Smooth muscle cell of the umbilical artery (primary cell): ENCODE measurements at places on chromosomes 13 and 19. TPM values are rescaled to one million over a fixed set of nuclear protein-coding genes. Genes with fewer than 3 reads are reported as not detected.

The ERICH6B gene
- total RNA-seq: not detected in 2 replicates

The PSG11 gene
- total RNA-seq: not detected in 2 replicates

The IGLON5 gene
- total RNA-seq: 0.05 TPM in 1 of 2 replicates, not detected in the other

The NLRP5 gene
- total RNA-seq: not detected in 2 replicates

The MEDAG gene
- total RNA-seq: 5.0 and 35.9 TPM in 2 replicates

The CXCL17 gene
- not detected in 2 replicates for total RNA-seq

The ZNF627 gene
- 22.1 and 27.0 TPM in 2 replicates for total RNA-seq

The CYP2A7 gene
- total RNA-seq: not detected in 2 replicates

The IZUMO4 gene
- 0.89 and 1.5 TPM in 2 replicates for total RNA-seq

The CLEC17A gene
- total RNA-seq: not detected in 2 replicates

The DACH1 gene
- under 0.01 TPM in 1 of 2 replicates, not detected in the other for total RNA-seq

The MEF2B gene
- total RNA-seq: not detected in 2 replicates

The RYR1 gene
- 0.09 TPM in 1 of 2 replicates, not detected in the other for total RNA-seq

The IRS2 gene
- 8.0 and 10.1 TPM in 2 replicates for total RNA-seq

The HCST gene
- 1.2 TPM in 2 replicates for total RNA-seq

The PALM3 gene
- 0.30 and 0.92 TPM in 2 replicates for total RNA-seq

The FPR1 gene
- 1.6 and 1.8 TPM in 2 replicates for total RNA-seq

The MIR17HG gene
- total RNA-seq: 6.4 and 7.1 TPM in 2 replicates

The LILRA1 gene
- total RNA-seq: not detected in 2 replicates

The ZNF83 gene
- 65.3 and 81.8 TPM in 2 replicates for total RNA-seq

The SIGLEC12 gene
- not detected in 2 replicates for total RNA-seq
